NCI-H526 treated with DMSO at 0.1 percent for 48 hours (cell line): ENCODE measurements at places on chromosomes 7 and 10.

DNA sequence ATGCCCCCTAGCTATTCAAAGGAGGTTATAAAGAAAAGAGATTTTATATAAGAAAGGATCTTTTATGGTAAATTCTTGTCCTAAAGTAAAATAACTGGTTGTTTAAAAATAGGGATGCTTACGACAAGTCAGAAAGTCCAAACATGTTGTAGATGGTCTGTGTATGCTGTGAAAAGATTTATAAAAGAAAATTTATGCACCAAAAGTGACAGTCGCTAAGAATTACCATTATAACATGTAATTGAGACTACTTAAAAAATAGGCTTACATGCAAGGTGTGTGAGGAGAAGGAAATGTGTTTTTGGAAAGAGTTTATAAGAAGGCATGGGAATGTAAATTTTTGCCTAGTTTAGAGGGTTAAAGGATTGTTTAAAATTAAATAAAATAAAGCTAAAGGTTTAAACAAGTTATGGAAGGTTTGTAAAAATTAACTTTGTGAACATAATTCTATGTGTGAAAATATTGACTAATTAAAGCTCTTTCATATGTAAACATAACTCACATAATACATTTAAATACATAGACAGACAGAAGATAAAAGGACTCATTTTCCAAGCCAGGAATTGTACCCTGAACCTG is 118.5 kb downstream of the LYZL1 start:
- no peak for DNase-seq

DNA sequence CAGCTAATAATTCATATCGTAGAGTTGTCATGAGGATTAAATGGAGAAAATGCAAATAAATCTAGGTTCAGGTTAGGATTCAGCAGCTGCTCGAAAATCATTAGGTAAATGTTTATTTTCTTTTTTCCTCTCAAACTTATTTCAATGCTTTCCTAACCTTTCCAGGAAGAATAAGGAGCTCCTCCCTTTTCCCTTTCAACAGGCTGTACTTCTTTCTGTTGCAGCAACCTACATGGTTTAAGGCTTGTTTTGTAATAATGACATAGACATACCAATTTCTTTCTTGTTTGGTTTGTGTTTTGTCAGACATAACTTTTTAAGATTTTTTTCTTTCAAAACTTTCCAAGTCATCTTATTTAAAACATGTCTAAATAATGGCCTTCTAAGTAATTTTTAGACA is 18.2 kb downstream of the GPR141 start:
- peak; percentile 74 for DNase-seq

GRCh38 chr7:105655067-105655466 is 73.8 kb upstream of the EFCAB10 start:
- no peak for DNase-seq

GRCh38 chr10:37701781-37702493 is 155.5 kb downstream of the ZNF248 start:
- no peak for DNase-seq

DNA sequence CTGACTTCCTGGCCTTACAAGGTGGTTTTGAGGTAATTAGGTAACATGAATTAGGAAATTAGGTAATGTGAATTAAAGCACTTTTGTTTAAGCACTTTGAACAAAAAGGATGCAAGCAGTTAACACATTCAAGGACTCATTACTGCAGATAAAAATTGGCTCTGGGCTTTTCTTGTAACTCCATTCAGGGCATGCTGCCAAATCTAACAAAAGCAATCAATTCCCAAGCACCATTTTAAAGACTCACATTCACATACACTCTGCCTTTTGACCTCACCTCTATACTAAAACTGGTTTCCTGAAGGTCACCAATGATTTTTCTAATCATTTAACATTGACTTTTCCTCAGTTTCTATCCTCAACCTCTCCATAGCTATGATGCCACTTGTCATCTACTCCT is 251.2 kb upstream of the RHOBTB1 start:
- no peak for DNase-seq

- DNase-seq: peak; percentile 81
Observed at GRCh38 chr7:133196856-133197612, 55.8 kb upstream of the EXOC4 start.

DNA sequence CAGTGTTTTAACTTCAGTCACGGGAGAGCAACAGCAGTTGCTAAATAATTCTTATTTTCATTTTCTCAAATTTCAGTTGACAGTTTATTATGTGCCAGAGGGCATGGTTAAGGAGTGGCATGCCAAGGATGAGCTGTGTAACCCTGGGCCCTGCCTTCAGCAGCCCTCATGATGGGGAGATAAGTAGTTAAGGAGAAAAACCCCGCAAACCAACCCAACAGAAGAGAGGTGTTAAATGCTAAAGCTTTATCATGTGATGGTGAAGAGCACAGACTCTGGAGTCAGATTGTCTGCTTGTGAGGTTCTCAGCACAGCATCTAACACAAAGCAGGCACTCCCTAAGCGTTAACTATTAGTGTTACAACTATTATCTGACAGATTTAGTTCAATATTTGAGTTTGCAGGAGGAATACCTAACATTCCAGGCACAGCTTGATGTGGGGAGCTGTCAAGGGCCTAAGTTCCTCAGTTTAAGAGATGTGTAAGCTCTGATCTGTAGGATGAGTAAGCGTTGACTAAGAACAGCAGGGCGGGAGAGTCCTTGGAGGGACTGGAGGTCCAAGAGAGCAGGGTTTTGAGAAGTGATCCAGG is 29.6 kb downstream of the STAM start:
- DNase-seq: no peak

DNA sequence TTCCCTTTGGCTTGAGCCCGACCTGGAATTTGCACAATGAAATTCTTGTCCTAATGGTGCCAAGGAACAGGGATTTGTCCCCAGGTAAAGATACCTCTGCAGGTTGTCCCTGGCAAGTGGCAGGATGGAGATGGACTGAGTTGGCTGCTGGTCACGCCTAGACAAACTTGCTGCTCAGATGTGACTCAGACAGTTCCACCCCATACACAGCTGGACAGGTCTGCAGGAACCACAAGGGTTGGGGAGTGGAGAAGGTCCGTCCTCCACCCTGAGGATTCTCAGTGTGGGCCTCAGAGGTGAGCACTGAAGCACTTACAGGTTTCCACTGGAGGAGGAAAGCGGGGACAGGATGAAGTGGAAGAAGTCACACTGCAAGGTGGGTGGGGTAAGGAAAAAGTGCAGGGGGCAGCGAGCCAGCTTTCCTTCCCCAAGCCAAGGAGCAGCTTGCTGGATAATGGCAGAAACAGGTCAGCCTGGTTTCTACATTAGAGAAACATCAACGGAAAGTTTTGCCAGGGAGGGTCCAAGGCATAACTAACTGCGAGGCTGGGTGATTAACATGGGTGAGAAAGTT is 20.5 kb downstream of the ITPRIP start:
- no peak for DNase-seq

- no peak for DNase-seq
Observed at GRCh38 chr7:50824882-50825281, 42.2 kb upstream of the GRB10 start.

- DNase-seq: no peak
Observed at GRCh38 chr7:95324431-95324830, at the start of gene PON1. Gene PON1, minus strand, starts transcription at chr7:95324532. Its CDS starts 57 bp downstream, at chr7:95324475.

- no peak for DNase-seq
Observed at GRCh38 chr10:131517781-131518180, 206.3 kb upstream of the TCERG1L start.

GRCh38 chr7:50660040-50660829 is 95.0 kb upstream of the DDC start:
- no peak for DNase-seq

- no peak for DNase-seq
Observed at GRCh38 chr10:12755075-12755474, 246.4 kb downstream of the CCDC3 start.

- no peak for DNase-seq
Observed at GRCh38 chr10:100342627-100342972, 4.4 kb upstream of the SCD start.

DNA sequence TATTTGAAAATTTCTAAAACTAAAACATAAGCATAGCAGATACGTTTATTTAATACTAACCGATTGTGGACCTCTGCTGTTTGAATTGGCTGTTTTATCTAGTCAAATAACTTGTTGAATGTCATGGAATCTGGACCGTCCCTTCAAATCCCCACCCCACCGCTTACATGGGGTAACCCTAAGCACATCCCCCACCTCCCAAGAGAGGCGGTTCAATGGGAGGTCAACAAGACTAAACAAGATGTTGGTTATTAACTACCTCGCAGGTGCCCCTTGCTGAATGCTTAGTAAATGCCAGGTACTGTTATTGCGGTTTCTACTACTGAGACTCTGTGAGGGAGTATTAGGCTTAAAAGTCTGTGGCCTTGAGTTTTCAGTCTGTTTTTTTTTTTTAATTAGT is 70.9 kb downstream of the DAGLB start:
- DNase-seq: no peak

GRCh38 chr7:156942708-156943090 is 6.8 kb upstream of the NOM1 start:
- no peak for DNase-seq

GRCh38 chr7:34282271-34282670 is 375.7 kb upstream of the NPSR1 start:
- DNase-seq: no peak

- DNase-seq: no peak
Observed at GRCh38 chr7:41809116-41809515, 106.2 kb upstream of the INHBA start.

DNA sequence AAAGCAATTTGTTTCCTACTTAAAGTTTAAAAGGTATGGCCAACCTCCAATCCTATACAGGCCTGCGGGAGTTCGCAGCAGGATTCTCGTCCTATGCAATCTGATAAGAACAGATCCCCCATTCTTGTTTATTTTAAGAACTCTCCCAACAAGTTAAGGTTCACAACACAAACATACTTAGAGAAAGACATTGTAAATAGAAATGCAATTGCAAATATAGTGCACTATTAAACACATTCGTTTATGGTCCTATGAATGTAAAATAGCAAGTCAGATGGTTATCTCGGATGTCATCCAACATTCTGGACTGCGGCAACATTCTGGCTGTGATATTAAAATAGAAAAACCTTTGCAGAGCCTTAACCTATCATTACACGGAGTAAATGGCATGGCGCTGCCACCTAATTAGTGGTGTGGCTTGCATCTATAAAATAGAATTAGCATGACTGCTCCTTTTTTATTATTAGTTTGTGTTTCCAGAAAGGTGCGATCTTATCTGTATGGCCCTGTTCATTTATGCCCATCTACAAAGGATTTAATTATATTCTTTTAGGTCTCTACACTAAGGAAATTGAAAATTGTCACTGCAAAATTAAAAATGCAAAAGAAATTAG is 37.0 kb downstream of the BEND7 start:
- DNase-seq: no peak

DNA sequence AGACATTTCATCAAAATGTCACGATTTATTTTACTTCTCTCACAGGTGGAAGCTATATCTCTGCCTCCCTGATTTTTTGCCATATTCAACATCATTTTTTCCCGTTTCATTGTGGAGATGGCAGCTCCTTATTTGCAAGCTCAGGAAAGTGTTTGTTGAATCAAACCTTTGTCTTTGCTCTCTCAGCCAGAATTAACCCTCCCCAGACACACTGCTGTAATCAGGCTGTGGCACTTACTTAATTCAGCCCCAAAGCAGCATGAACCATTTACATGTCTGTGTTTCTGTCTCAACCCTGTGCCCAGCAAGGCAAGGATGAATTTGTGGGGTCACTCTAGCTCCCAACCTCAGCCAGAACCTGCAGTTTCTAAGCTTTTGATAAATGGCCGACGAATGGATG is 397.2 kb downstream of the TCERG1L start:
- no peak for DNase-seq

DNA sequence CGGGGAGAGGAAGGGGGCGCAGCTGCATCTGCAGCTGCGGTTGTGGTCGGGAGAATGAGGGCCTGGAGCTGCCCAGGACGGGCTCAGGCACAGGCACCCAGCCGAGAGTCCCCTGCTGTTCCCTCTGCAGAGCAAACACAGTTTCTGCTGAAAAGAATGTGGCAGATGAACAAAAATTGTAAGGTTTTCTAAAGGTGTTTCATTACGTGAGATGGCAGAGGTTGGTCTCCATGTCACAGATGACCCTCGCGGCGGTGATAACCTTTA is 456.2 kb downstream of the DNAJB6 start:
- no peak for DNase-seq

- peak; percentile 43 for DNase-seq
Observed at GRCh38 chr7:74294191-74294998, 5.2 kb downstream of the CLIP2 start.

GRCh38 chr7:131218727-131219128 is 108.9 kb upstream of the MKLN1 start:
- DNase-seq: no peak

DNA sequence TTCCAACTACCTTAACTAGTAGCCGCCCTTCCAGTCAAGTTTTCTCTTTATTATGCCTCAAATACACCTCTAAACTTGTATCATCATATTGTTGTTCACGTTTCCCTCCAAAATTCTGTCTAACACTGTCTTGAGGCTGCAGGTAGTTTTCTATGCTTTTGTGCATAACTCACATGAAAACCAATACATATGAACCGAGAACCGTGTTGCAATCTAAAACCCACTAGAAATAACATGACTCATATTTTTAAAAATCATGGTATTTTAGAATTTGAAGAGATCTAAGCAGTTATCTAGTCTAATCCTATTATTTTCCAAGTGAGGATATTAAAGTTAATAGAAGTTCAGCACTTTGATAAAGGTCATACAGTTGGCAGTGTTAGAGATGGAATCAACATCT is 18.2 kb downstream of the LIPF start:
- DNase-seq: no peak

DNA sequence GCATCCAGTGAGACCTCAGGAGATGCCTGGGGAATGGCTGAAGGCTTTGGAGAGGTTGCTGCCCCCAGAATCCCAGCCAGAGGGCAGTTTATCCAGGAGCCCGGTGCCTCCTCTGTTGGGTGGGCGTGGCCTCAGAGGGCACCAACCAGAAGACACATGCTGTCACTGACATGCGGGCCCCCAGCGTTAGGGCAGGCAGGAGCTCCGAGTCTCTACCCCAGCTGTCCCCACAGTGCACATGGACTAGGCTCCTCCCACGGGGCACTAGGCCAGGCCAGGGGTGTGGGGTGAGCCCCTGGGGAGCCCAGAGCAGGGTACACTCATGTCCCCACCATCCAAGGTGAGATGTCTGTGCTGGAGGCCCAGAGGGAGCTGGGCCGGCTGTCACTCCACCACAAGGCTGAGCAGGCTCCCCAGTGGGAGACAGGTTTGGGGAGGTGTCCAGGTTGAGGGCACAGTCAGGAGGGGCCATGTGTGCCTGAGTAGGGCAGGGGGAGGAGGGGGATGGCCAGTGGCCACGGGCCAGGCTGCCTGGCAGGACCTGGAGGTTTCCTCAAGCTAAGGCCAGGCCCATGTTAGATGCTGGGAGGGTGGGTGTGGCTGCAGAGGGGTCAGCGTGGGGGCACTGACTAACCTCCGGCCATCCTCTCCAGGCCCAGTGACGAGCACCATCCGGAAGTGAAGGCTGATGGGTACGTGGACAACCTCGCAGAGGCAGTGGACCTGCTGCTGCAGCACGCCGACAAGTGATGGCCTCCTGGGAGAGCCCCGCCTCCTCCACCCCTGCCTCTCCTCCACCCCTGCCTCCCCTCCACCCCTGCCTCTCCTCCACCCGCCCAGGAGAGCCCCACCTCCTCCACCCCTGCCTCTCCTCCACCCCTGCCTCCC is 131.3 kb downstream of the FAM53B start:
- DNase-seq: no peak

- DNase-seq: no peak
Observed at GRCh38 chr7:43460733-43461348, 122.1 kb upstream of the STK17A start.

GRCh38 chr7:35820858-35821257 is 20.0 kb downstream of the SEPTIN7 start:
- DNase-seq: no peak
